Mucosa of gallbladder (tissue), 1 donor: ENCODE measurements at places on chromosomes 6 and 20. TPM values are rescaled to one million over a fixed set of nuclear protein-coding genes. Genes with fewer than 3 reads are reported as not detected.

- no peak for DNase-seq
Measured at GRCh38 chr6:170289951-170290295, 955 bp downstream of the DLL1 start.

Gene PROKR2
- not detected for total RNA-seq

Gene RNF39
- 2.5 TPM for total RNA-seq

DNA sequence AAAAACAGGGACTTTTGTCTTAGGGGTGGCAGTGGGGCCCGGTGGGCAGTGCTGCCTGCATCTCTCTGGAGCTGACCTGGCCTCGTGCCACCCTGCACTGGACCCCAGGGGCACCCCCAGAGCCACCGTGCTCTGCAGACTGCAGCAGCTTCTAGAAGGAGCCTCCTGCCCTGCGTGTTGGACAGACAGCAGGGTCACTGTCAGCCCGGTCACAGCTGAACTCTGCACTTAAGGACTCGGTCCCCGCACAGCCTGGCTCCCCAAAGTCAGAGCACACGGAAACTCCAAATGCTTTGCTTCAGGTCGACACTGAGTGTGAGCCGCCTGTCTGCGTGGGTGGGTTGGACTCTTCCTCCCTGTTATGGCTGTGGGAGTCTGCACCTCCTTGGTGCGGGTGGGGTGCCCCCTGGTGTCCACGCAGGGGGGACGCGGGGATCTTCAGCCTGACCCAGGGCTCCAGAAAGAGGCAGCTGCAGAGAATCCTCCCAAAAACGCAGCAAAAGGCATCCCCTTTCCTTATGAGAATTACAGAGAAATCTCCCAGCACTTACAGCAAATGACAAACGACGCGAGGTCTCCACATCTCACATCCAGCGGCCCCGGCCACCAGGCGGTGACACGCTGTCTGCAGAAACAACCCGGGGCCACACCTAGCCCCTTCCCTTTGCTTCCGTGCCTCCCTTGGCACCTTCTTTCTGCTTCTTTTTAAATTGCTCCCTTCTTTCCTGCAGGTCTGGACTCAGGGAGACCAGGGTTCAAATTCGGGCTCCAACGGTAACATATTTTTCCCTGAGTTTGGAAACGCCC lies 36.3 kb upstream of the DACT2 start:
- DNase-seq = peak; percentile 41

- DNase-seq = no peak
Measured at GRCh38 chr20:8545212-8545611, 413.1 kb downstream of the PLCB1 start.

Gene TREML1
- 1.1 TPM for total RNA-seq

DNA sequence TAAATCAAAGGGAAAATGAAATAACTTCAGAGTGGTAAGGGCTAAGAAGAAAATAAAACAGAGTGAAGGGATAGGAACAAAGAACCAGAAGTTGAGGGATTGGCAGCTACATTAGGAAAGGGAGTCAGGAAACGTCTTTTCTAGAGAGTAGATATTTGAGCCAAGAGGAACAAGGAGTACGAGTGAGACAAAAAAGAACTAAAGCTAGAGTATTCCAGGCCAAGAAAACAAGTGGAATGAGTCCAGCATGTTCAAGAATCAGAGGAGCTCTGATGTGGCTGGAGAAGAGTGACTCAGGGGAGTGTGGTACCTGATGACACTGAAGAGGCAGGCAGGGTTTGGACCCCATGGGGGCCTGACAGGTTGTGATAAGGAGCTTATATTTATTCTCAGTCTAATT lies 66.3 kb downstream of the CEP162 start:
- no peak for DNase-seq

Gene TCP11
- not detected for total RNA-seq

- no peak for DNase-seq
Measured at GRCh38 chr6:142851601-142852000, 93.4 kb downstream of the HIVEP2 start.

DNA sequence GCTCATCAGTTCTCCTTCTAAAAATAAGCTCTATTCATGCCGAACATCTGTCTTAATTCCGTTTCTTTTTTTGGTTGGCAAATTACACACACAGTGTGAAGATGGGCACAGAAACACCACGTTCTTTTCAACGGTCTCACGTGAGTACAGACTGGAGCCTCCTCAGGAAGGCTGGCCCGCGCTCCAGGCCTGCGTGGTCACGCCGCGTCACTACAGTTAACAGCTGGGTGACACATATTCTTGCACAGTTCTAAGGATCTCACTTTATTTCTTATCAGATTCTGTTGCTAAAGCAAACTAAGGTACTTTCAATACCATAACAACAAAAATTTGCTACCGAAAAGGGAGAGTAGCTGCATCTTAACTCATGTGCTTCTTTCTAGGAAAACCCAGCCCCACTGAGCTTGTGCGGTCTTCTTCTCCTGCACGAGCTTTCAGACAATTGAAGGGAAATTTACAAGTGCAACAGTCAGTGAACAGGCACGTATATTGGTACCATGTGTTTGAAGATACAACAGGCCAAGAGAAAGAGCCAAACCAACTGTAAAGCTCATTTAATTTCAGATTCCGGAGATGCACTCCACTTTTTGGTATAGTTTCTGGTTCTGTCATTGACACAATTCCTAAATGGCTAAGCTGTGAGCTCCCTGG lies 55.6 kb upstream of the MPC1 start:
- no peak for DNase-seq

DNA sequence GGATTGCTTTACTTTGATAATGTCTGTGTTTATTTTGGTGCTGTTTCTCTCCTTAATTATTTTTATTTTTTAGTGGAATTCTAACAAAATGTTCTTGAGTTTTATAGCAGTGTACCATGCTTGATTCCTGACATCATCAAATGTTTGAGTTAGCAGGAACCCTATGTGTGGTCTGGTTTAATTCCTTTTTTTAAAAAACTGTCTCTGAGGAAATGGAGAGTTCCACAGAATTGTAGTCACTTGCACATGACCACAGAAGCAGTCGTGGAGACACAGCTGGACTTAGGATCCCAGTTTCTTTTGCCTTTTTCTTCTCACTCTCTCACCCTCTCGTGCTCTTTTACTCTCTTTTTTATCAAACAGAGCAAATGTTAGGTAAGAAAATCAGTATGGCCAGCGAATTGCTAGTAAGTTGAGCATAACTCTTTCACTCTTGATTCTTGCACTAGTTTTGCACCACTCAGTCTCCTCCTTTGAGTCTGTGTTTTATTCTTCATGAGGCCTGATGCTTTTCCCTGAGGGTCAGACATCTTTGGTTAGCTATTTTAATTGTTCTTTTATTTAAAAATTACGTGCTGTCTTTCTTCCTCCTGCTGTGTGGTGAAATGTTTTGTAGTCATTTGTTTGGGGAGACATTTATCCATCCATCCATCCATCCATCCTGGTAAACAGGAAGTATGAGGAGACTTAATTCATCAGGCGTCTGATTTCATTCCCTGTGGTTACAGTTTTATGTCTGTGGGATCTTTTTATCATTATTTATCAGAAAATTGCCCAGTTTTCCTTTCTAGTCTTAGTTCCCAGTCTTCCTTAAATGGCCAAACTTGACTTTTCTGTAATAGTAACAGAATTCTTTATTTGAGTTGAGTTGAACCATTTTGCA lies 83.0 kb downstream of the SCAF8 start:
- DNase-seq = no peak

GRCh38 chr6:19042420-19042819 lies 655.3 kb downstream of the RNF144B start:
- DNase-seq = no peak

GRCh38 chr6:75167325-75167724 lies 38.5 kb downstream of the COL12A1 start:
- DNase-seq = no peak

Gene TFAP2C
- 2.1 TPM for total RNA-seq

Gene MLN
- not detected for total RNA-seq

- peak; percentile 58 for DNase-seq
Measured at GRCh38 chr6:161169696-161170095, 104.2 kb downstream of the AGPAT4 start.

DNA sequence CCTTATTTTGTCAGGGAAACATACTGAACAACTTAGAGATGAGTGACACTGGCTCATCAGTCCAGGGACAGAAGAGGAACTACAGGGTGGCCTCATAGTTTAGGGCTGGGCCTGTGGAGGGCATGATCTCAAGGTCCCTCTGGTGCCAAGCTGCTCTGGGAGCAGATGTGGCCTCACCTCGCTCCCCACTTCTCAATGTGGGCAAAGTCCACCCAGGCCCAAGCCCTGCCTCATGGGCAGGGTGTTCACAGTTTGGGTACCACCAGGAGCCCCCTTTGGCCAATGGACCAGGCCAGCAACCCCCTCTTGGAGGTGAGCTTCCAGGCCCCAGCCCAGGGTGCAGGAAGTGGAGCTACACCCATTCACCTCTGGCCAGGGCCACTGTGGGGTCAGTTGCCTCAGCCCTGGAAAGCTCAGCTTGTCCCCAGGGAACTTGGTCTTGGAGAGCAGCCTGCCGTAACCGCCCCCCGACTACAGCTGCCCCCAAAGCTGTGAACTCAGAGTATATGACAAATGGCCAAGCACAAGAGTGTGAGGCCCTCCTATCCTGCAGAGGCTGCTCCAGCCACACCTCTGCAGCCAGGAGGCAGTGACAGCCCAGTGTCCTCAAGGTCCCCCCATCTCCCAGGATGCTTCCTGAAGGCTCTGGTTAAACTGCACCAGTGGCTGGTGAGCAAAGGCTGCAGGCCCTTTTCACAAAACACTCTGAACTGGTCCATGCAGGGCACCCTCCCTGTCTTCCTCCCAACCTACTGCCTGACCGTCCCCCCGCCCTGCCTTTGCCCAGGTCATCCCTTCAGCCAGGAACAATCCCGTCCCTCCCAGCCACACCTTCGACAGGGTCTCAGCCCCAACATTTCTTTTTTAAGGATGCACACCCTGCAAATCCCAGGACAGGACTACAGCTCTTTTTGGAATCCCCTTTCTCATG lies 3.6 kb downstream of the ADISSP start:
- DNase-seq = no peak

- no peak for DNase-seq
Measured at GRCh38 chr6:20202324-20202658, 10.0 kb downstream of the MBOAT1 start.

DNA sequence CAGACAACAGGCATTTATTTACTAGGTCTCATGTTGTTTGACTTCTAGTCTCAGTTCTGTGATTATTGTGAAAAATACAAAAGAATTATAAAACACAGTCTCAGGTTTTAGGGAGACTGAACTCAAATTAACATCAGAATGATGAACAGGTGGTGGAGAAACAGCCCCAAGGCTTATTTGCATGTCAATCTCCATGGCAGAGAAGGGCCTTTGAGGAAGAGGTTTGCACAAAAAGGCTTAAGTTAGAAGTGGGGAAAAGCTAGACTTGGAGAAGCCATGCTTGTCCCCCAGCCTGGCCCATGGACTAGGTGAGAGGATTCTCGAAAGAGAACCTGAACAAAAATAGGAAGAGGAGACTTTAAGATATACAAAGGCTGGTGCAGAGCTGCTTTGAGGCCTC lies 183.3 kb downstream of the EDN1 start:
- DNase-seq = no peak

DNA sequence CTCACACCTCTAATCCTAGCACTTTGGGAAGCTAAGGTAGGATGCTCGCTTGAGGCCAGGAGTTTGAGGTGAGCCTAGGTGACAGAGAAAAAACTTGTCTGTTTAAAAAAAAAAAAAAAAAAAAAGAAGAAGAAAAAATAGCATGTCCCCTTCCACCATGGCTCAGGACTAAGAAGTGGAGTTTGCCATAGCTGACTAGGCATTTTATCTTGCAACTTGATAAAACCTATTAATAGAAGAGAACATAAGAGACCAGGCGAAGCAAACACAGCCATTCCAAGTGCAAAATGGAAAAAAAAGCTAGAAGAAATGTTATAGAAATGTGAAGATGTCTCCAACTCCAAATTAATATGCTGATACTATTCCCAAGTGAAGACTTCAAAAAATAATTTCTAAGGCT lies 277.5 kb downstream of the MEI4 start:
- no peak for DNase-seq

DNA sequence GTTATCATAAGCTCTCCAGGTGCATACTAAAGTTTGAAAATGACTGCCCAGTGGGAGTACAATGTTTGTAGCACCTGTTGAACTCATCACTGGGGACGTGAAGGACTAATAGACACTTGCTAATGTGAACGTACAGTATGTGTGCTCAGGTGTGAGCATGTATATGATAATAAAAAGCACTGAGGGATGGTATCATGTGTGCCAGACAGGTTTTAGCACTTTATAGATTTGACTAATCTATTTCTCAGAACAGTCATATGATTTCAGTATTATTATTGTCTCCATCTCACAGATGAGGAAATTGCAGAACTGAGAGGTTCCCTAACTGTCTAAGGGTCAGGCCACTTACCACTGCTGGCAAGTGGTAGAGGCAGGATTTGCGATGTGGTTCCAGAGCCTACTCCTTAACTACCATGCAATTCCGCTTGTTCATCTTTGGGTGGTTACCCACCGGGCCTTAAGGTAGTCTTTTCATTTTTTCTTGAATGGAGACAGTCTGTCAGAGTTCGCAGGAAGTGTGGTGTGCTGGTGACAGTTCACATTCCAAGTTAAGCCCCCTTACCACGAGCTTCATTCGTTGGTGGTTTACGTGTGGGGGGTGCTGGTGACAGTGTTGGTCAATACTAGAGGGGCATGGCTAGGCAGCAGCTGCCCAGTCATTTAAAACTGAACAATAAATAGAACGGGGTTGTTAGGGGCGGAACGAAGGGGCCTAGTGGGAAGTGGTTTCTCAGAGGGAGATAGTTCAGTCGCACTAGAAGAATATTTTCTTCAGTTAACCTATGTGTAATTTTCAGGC lies 46.8 kb downstream of the RREB1 start:
- no peak for DNase-seq

DNA sequence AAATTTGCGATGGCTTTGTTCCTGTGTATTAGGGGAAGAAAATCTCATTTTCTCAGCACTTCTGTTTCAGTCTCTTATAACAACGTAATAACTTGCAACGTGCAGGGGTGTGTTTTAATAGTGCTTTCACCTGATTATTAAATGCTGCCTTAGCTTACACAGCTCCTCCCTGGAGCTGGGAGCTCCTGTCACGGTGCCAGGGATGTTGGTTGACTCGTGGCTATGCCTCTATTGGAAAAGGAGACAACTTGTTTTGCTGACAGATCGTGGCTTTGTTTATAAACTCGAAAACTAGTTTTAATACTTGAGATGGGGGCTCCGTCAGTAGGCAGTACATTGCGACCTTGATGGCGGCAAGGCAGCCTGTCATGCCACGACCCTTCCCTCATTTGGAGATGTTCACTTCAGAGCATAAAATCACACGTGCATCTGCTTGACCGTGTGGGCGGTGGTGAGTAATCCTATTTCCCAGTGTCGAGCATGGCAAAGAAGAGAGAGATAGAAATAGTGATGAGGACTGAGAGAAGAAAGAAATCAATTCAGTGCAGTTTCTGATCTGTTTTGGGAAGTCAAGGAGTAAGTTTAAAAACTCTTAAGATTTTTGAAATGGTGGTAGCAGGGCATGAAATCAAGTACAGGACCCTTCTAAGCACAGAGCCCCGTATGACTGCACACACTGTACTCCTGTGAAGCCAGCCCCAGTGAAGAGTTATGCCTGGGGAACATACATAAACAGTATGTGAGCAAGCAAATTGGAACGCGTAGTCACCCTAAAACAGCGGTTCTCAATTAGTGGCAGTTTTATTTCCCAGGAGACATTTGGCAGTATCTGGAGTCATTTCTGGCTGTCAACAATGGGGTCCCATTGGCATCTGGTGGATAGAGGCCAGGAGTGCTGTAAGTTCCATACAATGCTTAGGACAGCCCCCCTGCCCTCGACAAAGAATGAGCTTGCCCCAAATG lies 147.2 kb downstream of the DOK5 start:
- DNase-seq = no peak

- no peak for DNase-seq
Measured at GRCh38 chr6:16766836-16767745, 5.8 kb upstream of the ATXN1 start.

Gene AIF1
- total RNA-seq = 26.8 TPM
